Body of pancreas (tissue), 4 donors: ENCODE measurements at places on chromosomes 1 and 21.

DNA sequence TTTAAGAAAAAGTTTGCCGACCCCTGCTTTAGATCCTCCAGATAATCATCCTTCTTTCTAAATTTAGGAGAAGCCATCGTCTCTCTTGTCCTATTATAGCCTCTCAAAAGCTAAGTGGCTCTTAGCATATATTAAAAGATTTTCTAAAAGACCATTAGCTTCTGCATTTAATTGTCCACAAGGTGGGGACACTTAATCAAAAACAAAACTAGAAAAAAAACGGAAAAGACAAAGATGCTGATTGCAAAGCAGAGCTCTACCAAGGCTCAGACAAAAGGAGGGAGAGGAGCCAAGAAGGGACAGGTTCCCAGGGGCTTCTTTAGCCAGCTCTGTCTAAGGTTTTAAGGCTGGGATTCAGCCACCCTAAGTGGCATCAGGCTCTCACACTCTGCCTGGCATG, 128.3 kb upstream of the HMGB4 start:
- no peak for DNase-seq

- DNase-seq: no peak
Observed at GRCh38 chr1:23577056-23578004, 18.0 kb upstream of the ID3 start.

GRCh38 chr21:26470351-26471098, 102.6 kb downstream of the CYYR1 start:
- no peak for DNase-seq

DNA sequence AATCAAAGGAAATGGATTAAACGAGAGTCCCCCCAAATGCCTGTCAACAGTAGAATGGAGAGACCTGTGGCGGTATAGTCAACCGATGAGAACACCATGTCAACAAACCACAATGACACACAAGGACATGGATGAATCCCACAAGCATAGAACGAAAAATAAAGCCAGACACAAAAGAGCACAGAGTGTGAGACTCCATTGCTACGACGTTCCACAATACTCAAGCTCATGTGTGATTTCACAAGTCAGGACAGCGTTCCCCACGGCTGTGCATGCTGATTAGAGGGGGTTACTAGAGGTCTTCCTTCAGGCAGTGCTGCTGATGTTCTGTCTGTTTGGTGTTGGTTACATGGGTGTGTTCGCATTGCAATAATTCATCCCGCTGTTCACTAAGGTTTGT, 5.8 kb upstream of the PLA2G2D start:
- no peak for DNase-seq

DNA sequence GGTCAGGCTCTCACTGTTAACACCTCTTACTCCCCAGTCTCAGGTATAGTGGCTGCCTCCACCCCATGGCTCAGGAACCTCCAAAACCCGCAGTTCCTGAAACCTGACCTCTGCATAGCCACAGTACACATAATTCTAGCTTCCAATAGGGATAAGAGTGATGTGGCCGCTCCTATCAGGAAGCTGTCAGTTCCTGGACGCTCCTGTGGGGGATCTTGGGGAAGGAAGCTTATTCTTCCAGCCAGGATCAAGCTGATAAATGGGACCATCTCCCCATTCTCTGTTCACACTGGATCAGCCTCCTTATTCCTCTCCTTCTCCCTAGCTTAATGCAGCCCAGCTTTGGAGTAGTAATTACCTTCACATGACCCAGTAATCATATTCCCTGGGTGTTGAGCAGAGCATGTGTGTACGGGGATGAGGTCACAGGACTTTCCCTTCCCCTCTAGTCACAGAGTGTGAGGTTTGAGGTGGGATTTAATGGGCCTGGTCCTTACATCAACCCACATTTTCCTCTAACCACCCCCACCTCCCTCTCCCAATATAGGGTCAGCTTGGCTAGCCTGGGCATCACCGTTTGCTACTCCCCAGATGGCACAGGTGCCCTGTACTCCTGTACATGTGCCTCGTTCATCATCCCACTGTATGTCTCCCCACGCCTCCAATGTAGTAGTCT, 7.0 kb upstream of the POU3F1 start:
- no peak for DNase-seq

DNA sequence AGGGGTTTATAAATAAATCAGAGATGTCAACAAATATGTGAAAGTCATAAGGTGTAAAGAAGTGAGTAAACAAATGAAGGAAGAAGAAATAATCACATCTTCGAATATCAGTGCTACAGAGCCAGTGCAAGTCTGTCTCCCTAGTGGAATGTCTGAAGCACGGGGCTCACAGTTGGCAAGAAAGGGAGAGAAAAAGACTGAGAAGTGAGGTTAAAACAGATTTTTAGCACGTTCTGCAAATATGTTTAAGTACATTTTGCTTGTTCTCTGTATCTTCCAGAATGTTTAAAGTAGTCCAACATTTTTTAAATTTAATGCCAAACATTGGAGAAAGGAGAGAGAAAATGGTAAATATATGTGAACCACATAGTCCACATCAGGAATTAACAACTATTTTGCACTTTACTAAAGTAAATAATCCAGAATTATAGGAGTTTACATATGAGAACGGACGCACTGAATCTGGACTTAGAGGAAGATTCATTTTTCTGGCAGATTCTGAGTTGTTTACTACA, 682.4 kb downstream of the LTN1 start:
- no peak for DNase-seq

- no peak for DNase-seq
Observed at GRCh38 chr1:12158357-12159092, 8.3 kb upstream of the TNFRSF1B start.

- DNase-seq: no peak
Observed at GRCh38 chr21:38306433-38307141, 49.8 kb downstream of the KCNJ15 start.

DNA sequence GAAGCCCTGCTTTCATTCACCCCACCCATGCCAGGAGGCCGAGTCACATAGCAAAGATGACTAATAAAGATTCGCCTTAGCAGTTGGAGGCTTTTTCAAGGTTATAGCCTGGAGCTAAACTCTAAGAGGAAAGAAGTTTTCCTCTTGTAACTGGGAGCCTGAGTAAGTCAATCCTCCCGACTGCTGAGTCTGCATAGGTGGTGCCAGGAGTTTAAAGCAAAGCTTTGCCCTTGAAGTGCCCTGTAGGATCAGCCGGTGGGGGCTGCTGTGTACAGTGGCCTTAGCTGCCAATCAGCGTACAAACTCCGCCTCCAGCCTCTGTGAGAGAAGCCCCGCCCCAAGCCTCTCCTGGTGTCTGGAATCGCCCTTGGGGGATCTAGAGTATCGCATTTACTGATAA, 147.5 kb upstream of the SPATA6 start:
- no peak for DNase-seq

- DNase-seq: peak; percentile 46
Observed at GRCh38 chr1:200306944-200307754, 102.7 kb downstream of the ZNF281 start.

DNA sequence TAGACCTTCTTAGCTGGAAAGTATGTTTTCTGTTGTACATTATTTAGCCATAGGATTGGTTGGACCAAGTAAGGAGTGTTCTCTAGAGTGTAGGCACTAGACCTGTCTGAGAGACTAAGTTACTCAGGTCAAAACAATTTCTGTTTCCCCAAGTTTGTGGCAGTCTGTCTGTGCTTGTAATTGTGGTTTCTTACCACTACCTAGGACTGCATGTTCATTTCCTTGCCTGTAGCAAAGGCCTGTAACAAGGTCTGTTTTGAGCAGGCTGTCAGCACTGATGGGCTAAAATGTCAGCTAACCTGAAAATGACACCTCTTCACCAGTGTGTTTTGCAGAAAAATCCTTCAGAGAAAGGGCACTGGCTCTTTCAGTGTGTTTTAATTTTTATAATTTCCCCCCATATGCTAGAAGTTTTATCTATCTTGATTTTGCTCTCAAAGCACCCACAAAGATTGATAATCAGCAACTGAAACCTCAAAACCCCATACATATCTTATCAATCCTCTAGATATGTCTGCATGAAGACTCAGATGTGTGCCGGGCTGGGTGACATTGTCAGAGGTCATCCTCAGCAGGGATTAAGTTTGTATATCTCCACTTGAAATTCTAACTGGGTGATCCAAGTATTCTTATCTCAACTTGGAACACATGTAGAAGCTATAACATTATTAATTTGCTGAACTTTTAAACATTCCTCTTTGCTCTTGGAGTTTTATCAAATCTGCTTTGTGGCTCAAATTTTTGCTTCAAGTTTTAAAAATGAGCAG, 50.7 kb upstream of the ST6GALNAC3 start:
- no peak for DNase-seq

DNA sequence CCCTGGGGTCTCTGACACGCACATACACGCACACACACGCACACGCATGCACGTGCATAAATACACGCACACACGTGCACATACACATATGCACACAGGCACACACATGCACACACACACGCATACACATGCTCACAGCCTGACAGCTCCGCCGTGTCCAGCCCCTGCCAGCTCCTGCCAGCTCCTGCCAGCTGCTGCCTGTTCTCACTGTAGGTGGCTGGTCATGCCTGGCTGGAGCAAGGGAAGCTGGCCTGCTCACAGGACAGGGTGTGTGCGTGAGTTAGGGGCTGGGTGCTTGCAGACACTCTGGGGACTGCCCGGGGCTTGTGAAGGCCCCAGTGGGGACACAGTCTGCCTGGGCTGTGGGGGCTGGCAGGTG, 4.9 kb downstream of the PLCH2 start:
- no peak for DNase-seq

DNA sequence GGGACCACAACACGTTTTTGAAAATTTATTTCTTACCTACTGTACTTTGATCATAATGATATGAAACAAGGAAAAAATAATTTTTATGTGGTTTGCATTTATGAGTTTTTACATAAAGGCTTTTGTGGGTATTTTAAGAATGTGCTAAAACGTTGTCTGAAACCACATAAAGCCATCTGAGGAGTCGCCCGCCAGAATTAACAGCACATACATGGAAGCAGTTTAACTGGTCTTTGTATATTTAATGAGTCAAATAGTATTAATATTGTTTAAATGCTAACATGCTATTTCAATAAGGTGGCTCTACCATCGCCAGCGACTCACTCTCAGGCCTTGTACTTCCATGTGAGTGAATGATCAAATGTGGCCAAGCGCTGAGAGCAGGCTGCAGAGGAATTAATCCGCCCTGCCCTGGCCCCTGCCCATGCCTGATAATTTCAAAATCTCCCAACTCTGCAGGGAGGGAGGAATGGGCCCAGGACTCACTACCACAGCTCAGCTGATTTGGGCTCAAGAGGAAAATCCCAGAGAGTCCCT, 49.6 kb downstream of the SLC66A1 start:
- no peak for DNase-seq

DNA sequence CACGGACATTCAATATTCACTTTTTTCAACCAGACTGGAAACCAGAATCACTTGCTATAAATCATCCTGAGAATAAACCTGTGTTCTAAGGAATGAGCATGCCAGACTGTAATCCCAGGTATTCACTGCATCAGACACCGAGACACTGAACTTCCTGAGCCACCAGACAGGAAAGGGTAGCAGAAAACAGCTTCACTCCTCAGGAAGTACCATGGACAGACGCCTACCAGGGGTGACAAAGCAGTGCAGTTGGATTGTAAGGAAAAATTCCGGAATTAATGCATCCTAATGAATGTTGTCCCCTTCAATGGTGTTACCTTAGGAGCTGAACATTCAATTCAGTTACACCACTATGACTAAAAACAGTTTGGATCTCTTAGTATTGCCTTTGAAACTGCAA, 156.1 kb downstream of the PIGK start:
- DNase-seq: no peak

- no peak for DNase-seq
Observed at GRCh38 chr1:56360021-56360420, 219.3 kb downstream of the PLPP3 start.

DNA sequence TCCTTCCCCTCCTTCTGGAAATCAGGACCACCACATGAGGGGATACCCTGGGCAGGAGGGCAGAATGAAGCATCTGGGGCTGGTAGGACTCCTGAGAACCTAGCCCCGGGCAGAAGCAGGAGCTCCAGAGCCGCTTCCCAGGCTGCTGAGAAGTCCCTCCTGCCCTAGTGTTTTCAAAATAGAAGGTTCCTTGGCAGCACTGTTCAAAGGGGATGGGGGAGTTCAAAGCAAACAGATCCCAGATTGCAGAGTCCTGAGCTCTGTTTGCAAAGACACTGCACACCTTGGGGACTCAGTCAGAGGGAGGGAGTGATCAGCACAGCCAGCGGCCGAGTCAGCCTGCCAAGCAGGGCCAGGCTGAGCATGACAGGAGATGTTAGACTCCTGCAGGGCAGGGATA, 177.8 kb downstream of the PTPRU start:
- no peak for DNase-seq

GRCh38 chr1:86646256-86646655, 58.1 kb upstream of the SH3GLB1 start:
- no peak for DNase-seq

DNA sequence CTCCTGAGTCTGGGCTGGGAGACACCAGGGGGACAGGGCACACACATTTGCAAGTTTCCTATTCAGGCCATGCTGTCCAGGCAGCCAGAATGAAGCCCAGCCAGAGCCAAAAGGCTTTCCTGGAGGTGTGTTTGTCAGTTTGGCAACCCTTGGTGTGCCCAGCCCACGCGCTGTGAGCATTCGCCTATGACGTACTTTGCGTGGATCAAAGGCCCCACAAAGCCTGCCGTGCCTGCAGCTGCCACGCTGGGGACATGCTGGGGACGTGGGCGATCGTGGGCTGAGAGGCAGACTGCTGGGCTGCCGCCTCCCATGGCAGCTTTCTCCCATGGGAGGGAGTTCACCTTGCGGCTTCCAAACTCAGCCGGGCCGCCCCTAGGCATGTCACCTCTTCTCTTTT, 57.5 kb downstream of the CD247 start:
- DNase-seq: no peak

DNA sequence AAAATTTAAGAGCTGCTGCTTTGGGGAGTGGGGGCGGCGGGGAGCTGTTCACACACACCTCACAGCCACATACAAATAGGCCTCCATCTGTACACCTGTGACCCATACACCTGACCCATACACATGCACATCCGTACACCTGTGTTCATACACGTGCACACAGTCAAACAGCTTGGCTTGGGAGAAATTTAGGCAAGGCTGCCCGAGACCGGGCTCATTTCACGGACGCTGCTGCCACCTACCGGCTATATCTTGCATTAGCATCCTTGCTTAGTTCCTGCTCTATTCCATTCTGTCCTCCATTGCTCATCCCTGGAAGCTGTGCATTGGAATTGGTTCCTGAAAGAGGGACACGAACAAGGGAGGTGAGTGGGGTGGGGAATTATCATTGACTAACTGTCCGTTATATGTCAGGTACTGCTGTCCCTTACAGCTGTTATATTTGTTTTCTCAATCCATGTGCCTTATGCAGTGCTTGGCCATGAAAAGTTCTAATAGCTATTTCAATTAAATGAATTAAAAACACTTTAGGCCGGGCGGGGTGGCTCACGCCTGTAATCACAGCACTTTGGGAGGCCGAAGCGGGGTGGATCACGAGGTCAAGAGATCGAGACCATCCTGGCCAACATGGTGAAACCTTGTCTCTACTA, 37.1 kb upstream of the EPB41 start:
- DNase-seq: peak; percentile 86

GRCh38 chr1:154842635-154843034, 27.4 kb downstream of the KCNN3 start:
- DNase-seq: no peak
